Gastrocnemius medialis (tissue), 4 donors: ENCODE measurements at places on chromosomes 3 and 15. TPM values are rescaled to one million over a fixed set of nuclear protein-coding genes. Genes with fewer than 3 reads are reported as not detected.

DNA sequence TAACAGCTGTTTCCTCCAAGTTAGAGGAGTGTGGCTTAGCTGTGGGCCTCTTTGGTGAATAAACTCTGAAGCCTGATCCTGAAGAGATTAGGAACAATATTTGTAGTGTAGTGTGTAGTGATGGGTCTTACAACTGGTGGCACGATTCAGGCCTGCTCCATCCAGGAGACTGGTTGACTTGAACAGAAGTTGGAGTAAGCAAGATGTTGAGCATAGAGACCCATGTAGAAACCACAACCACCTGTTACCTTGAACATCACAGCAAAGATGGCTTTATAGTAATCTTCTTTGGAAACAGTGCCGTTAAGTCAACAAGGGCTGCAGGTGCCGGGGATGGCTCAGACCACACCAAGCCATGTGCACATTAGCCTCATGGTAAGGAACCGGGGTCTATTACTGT lies 74.2 kb upstream of the RASGRP1 start:
- no peak overlapping the region for H3K4me3 ChIP-seq
- no peak for DNase-seq

LTF gene
- total RNA-seq: 0.62 TPM

NCK1 gene
- total RNA-seq: 24.4 TPM

DNA sequence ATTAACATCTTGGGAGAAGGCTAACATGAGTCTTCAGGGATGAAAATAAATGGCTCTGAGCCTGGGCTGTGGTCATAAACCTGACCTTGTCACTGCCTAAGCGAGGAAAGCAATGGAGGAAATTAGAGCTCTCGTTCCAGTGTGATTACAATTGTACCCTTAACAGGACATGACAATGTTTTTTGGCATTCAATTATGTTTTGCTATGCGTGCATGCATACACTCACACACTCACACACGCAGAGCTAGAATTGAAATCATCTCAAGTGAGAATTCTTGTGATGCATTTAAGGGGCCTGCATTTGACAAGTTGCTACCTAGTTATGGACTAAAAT lies 24.1 kb downstream of the ZNF80 start:
- H3K27ac ChIP-seq: no peak overlapping the region
- no peak overlapping the region for H3K4me3 ChIP-seq
- H3K4me1 ChIP-seq: no peaks in the 10 kb centered on the region
- no peaks in the 10 kb centered on the region for H3K36me3 ChIP-seq

GRCh38 chr15:96058103-96058851 lies 272.2 kb upstream of the NR2F2 start:
- DNase-seq: no peak
- H3K27ac ChIP-seq: no peak overlapping the region
- H3K36me3 ChIP-seq: no peaks in the 10 kb centered on the region
- H3K4me1 ChIP-seq: peaks cover 8% of the 10 kb centered on the region
- no peak overlapping the region for H3K4me3 ChIP-seq

DNA sequence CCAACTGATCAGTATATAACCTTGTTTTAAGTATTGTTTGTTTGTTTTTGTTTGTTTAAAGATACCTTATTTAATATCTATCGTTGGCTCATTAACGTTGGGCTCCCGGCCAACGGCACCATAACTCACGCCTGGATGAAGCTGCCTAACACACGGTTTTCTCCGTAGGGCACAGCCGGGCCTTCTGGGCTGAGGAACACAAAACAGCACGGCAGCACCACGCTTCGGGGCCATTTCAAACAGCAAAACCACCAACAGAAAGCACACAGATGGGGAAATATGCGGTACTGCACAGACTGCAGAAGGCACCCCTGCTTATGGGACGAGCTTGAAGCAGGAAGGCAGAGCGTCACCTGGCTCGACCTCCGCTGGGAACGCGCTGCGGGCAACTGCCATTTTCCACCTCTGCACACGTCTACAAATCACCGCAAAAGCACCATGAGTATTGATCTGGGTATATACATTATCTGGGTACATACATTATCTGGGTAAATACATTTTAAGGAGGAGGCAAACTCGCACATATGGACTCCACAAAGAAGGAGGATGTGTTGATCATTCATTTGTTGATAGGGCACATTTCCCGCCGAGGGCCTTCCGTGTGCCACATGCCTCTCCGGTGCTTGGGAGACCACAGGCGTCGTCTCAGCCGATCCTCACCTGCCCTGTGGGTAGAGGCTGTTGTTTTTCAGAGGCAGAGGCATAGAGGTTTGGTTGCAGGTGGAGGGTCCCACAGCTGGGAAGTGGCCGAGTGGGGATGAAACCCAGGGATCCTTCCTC lies 123.7 kb upstream of the ATP2B2 start:
- DNase-seq: no peak
- H3K4me1 ChIP-seq: no peaks in the 10 kb centered on the region
- H3K36me3 ChIP-seq: no peaks in the 10 kb centered on the region
- H3K27me3 ChIP-seq: no peaks in the 10 kb centered on the region
- H3K4me3 ChIP-seq: no peak overlapping the region
